CD4-positive, alpha-beta T cell treated with Interleukin-4 for 4 hours (primary cell): ENCODE measurements at places on chromosomes 2 and 18.

- no peak for DNase-seq
Observed at GRCh38 chr18:74734013-74734444, 136.4 kb downstream of the ZNF407 start.

GRCh38 chr2:232097758-232098157 lies 136.2 kb downstream of the DIS3L2 start:
- DNase-seq, result no peak

- no peak for DNase-seq
Observed at GRCh38 chr18:2424420-2424819, 146.9 kb downstream of the METTL4 start.

DNA sequence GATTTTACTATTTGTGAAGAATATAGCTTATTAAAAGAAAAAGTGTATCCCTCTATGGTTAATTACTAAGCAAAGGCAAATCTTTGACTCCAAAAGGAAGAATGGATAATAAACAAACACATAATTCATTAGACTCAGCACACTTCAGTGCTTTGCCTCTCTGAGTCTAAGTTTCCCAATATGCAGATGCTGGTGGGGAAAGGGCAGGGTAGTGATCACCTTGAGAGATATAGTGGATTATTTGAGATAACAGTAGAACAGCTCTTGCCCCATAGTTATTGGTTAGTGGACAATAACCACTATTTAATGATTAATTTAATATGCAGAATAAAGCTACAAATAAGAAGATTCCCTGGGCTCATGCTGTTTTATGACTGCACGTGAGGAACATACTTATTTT lies 98.2 kb upstream of the SLC8A1 start:
- no peak for DNase-seq

DNA sequence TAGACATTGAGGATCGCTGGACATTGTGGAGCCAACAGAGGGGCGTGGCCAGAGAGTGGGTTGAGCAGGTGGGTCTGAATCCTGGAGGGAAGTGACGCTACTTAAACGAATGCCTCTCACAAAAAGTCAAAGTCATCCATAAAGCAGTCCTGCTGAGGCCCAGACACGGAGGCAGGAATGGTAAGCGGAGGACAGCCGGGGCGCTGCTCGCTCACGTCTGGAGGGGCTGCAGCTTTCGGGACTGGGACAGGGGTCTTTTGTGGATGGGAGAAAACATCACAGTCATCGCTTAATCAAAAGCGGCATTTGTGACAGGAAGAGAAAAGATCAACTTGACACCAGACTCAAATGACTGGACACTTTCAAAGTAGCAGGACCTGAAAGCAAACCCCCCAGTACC lies 88.4 kb downstream of the PTGR3 start:
- DNase-seq, result no peak

DNA sequence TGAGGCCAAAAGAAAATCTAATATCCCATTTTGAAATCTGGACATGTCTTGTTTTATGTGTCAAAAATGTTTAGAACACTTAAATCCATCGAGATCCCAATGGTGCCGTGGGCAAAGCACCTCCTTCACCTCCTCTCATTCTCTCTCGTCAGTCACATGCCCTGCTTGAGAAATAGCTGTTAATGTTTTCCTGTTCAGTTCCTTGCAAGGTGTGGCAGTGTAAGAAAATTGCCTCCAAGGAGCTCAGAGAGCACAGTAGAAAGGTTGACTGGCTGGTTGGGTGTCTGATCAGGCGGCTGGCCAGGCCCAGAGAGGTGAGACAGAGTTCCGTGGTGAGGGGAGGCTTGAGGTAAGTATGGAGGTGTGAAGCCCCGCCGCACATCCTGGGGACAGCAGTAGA lies 210.2 kb downstream of the TSN start:
- no peak for DNase-seq

- DNase-seq, result no peak
Observed at GRCh38 chr18:48108136-48108535, 177.7 kb upstream of the SMAD2 start.

- no peak for DNase-seq
Observed at GRCh38 chr2:163191372-163191771, 352.8 kb upstream of the KCNH7 start.

DNA sequence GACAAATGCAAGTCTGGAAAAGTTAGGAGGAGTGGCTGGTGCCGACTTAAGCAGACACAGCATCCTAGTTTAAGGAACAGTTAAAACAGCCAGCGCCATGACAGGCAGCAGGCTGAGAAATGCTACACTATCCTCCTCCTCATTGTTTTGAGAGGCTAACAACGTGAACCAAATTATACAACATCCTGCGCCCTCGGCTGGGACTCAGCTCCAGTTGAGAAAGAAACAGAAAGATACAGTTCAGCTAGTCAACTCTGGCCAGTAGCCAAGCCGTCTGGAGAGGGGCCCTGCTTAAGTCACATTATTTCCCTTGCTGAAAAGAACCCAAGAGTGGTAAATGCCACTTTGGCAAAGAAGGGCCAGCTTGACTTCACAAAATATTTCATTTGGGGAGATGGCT lies 90.2 kb downstream of the BCL11A start:
- DNase-seq, result no peak
